ENCODE measurements at places on chromosomes 7 and 10. TPM values are rescaled to one million over a fixed set of nuclear protein-coding genes. Genes with fewer than 3 reads are reported as not detected.

- no peak for DNase-seq
Observed at GRCh38 chr10:108749042-108749441, 1174.3 kb downstream of the XPNPEP1 start.

- DNase-seq = no peak
Observed at GRCh38 chr7:66696774-66697191, 43.8 kb upstream of the RABGEF1 start.

GRCh38 chr10:71504168-71504567 is 107.4 kb downstream of the CDH23 start:
- DNase-seq = no peak

GRCh38 chr10:53315709-53316108 is 543.1 kb upstream of the MBL2 start:
- no peak for DNase-seq

Gene LIPM
- not detected for total RNA-seq

- no peak for DNase-seq
Observed at GRCh38 chr10:33249659-33250345, 84.7 kb downstream of the NRP1 start.

Gene KAZALD1
- not detected for total RNA-seq

DNA sequence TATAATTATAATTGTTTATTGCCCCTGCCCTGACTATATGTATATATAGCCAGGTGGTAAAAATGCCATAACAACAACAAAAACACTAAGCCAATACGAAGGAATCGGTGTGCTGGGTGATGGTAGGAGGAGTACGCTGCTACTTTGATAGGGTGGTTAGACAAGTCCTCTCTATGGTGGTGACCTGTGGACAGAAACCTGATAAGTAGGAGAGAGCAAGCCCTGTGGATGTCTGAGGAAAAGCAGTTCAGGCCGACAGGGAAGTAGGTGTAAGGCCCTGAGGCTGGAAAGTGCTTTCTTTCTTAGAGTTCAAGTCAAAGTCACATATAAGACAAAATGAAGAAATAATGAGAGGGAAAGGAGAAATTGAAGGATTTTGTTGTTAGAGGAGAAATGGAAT is 823.8 kb upstream of the CELF2 start:
- no peak for DNase-seq

GRCh38 chr10:44696496-44696895 is 214.6 kb upstream of the TMEM72 start:
- DNase-seq = no peak

DNA sequence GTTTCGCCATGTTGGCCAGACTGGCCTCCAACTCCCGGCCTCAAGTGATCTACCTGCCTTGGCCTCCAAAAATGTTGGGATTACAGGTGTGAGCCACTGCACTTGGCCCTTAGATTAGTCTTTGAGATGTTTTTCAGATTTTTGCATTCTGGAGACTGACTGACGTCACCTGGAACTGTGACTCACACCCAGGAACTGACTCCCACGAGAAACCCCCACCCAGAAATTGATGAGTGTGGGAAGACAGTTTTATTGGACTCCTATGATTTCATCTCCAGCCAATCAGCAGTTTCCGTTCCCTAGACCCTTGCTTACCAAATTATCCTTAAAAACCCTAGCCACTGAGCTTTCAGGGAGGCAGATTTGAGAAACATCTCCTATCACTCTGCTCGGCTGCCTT is 867.3 kb downstream of the TYW1 start:
- DNase-seq = no peak

GRCh38 chr7:30683816-30684215 is 1.6 kb upstream of the CRHR2 start:
- no peak for DNase-seq

DNA sequence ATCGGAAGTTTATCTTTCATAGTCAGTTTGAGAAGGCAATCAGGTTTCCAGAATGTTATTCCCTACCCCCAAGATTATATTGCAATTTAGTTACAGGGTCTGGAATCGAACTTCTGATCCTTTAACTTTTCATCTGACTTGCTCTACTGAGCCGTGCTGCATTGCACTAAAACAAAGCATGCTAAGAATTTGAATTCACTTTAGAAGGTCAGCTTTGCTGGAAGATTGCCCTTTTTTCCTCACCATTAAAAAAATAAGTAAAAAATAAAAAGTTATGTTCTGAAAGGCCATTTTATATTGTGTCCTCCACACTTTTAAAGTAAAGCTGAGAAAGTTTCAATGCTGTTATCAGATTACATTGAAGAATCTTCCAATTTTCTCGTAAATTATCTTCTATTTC is 388.8 kb upstream of the PHF14 start:
- no peak for DNase-seq

Gene MEST
- total RNA-seq = 2.9 TPM

DNA sequence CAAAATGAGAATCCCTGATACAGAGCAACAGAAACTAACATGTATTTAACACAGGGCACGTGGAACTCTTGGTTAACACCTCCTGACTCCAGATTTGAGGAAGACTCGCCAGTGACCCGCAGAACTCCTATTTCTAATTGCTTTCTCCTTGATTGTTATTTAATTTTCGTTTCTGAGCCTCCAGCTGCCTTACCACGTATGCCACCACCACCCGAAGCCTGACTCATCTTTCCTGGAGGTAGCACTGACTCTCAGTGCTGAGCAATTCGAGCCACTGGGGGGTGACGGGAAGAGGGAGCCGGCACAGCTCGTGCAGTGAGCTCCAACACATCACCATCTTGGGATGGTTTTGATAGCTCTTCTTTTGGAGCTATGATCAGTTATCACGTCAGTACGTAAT is 273.9 kb upstream of the MGMT start:
- DNase-seq = no peak

DNA sequence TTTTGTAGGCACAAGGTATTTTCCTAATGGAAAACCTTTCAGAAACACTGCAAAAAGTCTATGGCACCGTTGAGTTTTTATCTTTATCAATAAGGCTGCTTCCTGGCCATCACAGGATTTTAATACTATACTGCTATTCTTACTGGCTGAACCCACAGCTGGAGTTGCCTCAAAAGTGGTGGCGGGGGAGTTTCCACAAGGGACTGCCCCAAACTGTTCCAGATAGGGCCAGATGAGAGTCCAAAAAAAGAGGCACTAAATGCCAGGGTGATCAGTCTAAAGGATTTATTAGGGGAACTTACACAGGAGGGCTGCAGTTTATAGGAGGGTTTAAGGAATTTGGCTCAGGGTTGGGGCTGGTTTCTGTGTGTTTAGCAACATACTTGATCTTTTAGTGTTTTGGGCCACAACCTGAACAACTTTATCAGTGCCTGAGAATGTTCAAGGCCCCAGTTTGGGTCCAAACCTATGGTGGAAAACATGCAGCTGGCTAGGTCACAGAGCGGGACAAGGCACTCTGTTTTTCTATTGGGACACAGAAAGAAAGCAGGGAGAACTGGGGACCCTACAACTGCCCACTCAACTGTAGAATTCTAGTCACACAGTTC is 41.4 kb downstream of the STAM start:
- peak; percentile 41 for DNase-seq

DNA sequence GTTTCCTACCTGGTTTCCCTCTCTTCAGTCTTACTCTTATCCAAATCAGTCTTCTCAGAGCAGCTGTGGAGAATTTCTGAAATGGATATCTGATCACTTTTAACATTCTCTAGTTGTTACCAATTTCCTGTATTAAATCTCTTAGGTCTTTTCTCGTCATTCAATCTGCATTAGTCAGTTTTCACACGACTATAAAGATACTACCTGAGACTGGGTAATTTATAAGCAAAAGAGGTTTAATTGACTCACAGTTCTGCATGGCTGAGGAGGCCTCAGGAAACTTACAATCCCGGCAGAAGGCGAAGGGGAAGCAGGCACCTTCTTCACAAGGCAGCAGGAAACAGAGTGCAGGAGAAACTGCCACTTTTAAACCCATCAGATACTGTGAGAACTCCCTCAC is 444.8 kb downstream of the GATA3 start:
- no peak for DNase-seq

Gene WASHC2C
- 69.3 TPM for total RNA-seq

Gene GDF2
- total RNA-seq = not detected

GRCh38 chr10:91251430-91252056 is 31.1 kb downstream of the PCGF5 start:
- DNase-seq = peak; percentile 29

- DNase-seq = no peak
Observed at GRCh38 chr7:84829719-84830118, 357.1 kb downstream of the SEMA3D start.

DNA sequence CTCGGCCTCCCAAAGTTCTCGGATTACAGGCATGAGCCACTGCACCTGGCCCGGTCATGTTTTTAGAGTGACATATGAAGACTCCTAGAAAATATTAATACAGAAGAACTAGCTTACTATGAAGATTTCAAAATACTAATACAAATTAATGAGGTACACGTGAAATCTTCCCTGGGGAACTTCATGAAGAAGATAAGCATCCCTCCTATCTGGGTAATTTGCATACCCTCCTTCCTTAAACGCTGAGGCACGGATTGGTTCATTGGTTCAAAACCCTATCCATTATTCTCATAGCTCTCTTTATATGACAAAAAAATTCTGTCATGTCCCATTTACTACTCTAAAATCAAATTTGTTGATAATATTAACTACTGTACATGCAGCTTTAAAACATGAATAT is 224.8 kb upstream of the KLF14 start:
- DNase-seq = no peak

Gene NPC1L1
- not detected for total RNA-seq

Gene OLAH
- 0.22 TPM for total RNA-seq

- no peak for DNase-seq
Observed at GRCh38 chr7:22234227-22234626, 122.7 kb downstream of the RAPGEF5 start.

- DNase-seq = no peak
Observed at GRCh38 chr10:60820093-60820754, 41.9 kb downstream of the CDK1 start.

DNA sequence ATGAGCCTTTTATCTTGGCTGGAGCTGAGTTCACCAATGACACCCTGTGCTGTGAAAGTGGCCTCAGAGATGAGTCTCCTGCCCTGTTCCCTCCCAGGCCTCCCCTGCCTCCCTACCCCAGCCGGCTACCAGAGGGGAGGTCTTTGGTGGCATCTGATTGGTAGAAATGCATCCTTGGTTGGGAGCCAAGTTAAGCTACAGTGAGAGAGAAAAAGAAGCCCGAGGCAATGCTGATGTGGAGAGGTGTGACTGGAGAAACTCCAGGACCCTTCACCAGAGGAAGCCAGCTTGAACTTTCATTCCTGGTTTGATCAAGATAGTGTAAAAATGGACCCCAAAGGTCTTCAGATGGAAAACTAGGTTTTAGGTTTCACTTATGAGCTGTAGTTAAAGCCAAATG is 191.1 kb upstream of the TCF7L2 start:
- no peak for DNase-seq

Gene URGCP
- total RNA-seq = 22.5 TPM

Gene ATE1
- 18.5 TPM for total RNA-seq

Gene DHTKD1
- 5.3 TPM for total RNA-seq

Gene HOXA1
- total RNA-seq = 0.22 TPM

Gene SPDYE2
- 0.36 TPM for total RNA-seq

DNA sequence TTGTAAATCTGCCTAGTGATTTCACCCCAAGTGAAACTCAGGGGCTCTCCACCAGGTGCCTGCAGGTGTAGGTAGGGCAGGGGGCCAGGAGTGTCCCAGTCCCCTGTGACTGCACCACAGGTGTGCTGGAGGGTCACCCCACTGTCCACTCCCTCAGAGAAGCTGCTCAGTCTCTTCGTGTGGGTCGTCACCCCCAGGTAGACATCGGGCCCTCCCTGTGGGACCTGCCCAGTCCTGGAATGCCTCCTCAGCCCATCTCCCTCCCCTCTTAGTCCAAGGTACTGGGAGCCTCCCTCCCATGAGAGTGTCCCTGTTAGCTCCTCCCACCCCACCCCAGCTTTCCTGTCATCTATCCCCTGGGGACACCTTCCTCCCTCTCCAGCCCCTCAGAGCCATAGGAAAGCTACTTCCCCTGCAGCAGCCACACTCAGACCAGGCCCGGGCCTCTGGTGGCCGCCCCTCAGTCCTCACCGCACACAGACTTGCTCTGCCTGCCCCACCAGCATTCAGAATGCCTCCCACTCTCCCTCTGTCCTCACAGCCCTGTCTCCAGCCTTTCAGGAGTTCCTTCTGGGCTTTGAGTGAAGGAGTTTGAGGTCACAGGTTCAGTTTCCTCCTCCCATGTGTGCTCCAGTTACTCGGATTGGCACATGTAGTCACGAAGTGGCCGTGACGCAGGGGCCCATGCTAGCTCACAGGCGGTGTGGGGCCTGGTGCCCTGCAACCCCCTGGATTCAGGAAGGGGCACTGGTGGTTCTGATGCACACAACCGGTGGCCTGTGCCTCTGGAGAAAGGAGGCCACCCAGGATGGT is 5.1 kb downstream of the ALOX5 start:
- DNase-seq = no peak

DNA sequence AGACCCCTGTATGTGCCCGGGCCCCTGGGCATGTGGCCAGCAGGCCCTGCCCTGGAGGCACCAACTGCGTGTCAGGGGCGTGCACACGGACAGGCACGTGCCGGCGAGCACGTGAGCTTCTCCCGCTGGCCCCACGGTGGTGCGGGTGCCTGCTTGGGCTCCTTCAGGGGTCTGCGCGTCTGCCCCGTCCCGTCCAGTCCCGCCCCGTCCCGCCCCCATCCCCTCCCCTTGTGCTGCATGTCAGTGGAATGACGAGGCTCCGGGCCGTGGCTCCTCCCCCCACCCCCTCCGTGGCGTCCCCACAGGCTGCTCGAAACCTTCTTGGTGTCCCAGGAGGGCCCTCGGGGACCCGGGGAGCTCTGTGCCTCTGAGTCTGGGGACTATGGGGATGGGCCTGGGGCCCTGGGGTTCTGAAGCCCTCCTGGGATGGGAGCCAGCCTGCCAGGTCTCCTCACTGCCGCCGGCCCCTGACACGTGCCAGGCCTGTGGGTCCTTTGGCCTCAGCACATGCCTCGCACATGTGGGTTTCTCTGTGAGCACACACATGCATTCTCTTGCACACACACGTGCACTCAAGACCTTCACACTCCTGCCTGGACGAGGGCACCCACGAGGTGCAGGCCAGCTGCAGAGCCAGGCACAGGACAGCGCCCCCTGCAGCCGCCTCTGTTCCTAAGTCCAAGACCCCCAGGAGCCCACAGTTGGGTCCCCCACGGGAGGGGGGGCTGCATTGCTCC is 27.5 kb upstream of the AMZ1 start:
- DNase-seq = no peak

GRCh38 chr10:67788028-67788886 is 49.7 kb downstream of the DNAJC12 start:
- peak; percentile 78 for DNase-seq

DNA sequence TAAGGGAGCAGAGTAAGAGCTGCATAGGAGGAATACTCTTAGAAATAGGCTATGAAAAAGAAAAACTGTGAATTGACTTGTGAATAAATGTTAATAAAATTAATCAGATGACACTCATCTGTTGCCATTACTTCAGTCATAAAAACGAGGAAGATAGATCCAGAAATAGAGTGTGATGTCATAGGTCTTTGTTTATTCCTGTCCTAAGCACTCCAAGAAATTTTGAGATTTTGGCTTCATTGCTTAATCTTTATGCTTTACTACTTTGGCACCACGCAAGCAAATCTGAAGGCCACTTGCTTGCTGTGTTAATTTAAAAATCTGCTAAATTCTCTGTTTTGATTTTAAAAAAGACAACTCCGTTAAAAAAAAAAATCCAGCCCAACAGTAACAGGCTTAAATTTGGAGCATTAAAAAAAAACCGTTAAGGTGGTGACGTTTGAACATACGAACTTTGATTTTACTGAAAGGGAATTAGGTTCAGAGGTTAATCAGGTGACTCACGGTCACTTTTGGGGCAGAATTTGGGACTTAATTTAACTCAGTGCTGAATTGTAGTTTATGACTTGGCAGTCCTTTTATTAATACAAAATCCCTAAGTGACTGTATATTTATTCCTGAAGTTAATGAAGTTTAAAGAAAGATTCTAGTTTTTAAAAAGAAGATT is 3.4 kb downstream of the IFRD1 start:
- DNase-seq = no peak
